Stimulated activated CD4-positive, alpha-beta T cell treated with anti-CD3 and anti-CD28 coated beads, TNF-alpha, amount 100 ng/mL, for 4 hours (primary cell): ENCODE measurements at places on chromosomes 3 and 15.

DNA sequence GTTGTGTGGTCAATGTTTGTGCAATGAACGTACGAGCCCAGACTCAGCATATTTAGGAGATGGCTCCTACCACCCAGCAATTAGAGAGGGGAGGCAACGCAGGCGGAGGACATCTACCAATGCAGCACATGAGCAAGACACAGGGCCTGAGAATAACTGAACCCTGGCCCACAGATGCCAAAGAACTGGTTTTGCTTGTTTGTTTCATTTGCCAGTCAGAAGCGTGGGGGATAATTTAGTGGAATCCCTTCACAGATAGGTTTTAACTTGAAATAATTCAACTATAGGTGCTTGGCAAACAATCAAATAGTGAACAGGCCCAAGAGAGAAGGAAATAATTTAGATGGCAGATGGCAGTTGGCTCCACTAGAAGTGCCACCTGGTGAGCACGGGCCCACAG, 54.8 kb downstream of the LIPC start:
- DNase-seq: no peak

DNA sequence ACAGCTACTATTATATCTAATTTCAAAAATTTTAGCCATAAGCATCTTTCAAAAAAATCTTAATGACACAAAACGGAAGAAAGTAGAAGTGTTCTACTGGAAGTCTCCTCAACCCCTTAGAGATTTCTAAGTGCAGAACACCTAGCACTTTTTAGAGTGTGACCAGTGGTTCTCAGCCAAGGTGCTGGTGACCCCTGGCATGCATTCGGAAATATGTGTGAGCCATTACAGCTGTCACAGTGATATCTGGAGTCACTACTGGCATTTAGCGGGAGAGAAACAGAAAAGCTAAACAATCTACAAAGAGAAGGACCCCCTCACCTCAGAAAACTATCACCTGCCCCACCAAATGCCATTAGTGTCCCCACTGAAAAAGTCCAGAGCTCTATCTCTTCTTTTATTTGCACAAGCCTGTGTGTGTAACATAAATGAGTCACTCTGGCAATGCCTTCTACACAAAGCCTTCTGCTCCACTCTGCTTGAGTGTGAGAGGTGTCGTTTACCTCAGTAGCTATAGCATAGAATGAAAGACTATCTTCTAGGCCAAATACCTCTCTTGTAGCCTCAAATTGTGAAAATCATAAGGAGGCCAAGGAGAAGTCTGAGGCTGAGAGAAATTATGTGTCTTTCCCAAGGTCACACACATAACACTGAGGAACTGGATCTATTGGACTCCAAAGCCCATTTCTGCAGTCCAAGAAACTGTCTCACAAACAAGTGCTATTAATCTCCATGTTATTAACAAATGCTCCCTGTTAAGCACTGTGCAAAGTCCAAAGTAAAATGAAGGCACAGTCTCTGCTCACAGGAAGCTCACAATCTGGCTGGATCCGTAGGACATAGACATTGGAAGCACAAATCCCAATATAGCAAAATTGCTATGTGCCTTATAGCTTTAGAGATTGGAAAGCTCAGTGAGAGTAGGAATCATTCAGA, 28.5 kb upstream of the KCNMB2 start:
- DNase-seq: no peak

DNA sequence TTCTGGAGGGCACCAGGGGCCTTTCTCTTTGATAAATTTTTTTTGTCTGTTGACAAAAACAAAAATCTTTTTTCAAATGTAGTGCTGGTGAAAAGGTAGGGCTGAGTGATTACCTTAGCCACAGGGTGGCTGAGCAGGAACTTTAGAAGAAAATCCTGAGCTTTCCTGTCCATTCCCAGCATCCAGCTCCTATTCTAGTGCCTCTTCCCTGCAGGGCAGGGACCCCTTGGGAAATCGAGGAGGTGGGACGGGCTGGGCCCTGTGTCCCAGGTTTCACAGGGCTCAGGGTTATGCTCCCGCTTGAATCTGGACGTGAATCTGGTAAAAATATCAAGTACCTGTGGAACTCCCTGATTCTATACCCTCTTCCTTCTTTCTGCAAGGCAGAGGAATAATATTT, 31.7 kb downstream of the EDEM1 start:
- DNase-seq: no peak

DNA sequence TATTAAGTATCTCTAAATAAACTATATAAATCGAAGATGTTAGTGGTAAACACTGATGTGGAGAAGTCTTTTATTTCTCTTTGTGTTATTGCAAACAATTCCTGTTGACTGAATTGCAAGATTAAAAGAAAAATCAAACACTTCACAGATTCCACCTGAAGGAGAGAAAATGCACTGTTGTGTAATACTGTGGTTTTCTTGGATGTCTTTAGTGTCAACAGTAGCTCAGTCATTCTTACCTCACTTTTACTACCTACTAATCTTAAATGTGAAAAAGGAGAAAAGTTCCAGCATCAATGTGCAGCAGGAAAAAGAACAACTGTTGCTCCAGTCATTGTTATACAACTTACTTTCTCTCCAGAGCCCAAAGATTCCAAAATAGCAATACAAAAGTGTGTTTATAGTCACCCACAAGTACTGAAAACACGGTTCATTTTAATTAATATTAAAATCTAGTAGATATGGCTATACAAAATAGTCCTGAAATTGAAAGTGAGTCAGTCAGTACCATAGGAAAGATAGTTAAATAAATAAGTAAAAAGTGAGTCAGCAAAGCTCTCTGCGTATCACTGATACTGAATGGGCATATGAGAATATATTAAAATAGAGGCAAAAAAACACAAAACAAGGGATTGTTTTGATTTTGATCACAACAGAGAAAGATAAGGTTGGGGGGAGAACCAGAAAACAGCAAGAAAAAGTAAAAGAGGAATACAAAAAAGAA, 90.5 kb upstream of the CSPG5 start:
- DNase-seq: no peak

DNA sequence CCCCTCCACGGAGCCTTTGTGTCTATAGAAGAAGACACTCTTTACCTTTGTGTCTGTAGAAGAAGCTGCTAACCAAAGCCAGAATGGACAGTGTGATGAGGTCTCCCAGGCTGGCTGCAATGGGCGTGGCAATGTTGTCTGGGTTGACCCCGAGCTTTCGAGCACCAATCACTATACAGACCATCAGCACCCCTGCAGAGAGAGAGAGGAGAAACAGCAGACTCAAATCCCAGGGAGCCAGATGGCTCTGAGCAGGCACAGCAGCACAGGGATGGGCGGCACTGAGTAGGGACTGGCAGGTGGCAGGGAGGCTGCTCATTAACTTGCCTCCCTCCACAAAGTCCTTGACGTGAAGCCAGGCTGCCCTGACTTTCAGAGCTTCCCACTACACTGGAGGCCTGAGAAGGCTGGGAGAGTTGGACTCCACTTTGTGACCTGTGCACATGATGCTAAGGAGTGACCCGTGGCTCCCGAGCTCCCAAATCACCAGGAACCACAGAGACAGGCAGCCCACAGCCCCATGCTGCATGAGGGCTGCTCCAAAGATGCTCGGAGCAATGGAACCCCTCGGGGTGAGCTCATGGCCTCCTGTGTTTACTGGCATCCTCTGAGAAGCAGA, 53.9 kb downstream of the ROPN1B start:
- DNase-seq: no peak

- DNase-seq: no peak
Observed at GRCh38 chr3:61454801-61455200, 106.6 kb upstream of the PTPRG start.

DNA sequence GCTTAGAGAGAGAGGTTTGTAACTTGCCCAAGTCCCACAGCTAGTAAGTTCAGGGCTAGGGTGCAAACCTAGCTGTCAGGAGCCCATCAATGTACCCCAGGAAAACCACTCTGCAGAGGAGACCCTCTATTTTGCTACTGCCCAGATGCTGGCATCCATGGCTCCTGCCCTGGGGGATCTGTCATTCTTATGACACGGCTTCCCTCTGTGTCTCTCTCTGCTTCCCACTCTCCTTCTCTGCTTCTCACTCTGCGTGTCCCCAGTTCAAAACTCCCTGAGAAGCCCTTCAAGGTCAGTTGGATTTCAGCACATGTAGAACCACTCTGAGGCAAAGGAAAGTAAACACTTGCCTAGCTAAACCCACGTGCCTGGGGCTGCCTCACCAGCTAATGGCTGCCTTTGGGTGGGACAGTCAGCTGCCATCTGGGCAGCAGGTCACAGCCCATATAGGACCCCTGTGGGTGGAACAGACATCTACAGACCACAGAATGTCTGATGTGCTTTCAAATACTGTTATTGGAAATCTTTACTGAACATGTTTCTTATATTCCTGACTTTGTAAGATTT, 29.4 kb upstream of the SLCO2A1 start:
- no peak for DNase-seq

GRCh38 chr3:108416111-108416869, 94.1 kb downstream of the MYH15 start:
- no peak for DNase-seq

- no peak for DNase-seq
Observed at GRCh38 chr3:103126115-103126514, 691.3 kb downstream of the ZPLD1 start.

DNA sequence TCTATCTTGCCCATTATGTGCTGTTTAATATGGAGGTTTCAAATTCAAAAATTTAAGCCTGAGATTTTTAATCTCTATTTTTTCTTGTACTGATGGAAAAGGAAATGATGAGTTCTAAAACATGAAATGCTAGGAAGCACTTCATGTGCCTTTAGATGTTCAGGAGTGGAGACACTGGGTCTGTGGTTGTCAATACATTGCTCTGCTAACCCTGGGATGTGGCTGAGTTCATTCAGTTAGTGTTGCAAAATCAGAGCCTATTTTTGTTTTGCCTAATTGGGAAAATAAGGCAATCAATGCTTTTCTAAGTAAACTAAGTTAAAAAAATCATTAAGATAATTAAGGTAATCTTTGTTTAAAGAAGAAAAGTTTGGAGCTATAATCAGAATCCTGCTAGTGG, 83.1 kb downstream of the DIPK2A start:
- DNase-seq: no peak

GRCh38 chr3:129058441-129059200, 2.0 kb upstream of the GP9 start:
- no peak for DNase-seq

- no peak for DNase-seq
Observed at GRCh38 chr15:78840661-78841375, 29.6 kb upstream of the ADAMTS7 start.
